ENCODE measurements at places on chromosomes 2 and 18.

DNA sequence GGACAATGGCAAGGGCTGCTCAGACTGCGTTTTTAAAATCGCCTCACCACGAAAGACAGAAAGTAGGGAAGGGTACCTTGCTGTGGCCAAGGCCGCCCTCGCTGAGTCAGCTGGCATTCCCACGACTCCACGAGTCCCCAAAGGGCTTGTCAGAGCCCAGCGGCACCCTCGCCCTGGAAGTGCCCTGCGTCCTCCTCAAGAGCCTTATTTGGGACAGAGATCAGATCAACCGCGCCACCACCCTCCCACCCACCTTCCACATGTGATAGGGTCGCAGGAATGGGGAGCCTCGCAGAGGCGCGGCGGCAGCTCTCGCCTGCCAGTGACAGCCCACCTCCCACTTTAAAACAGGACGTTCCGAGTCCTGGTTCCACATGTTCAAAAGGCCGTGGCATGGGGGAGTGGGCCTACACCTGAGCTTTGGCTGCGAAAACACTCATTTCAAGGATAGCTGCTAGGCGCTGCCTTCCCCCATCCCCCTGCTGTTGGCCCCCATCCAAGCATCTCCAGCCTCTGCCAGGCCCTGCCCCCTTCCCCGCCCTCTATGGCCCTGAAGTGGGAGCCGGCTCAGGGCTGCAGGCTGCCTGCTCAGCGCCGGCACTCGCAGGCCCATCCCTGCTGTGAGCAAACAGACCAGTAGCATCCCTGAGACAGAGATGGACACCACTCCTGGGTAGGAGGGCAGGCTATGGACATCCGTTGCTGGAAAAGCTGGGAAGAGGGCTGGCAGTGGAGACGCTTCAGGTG, 38.1 kb upstream of the ARHGEF4 start:
- DNase-seq: no peak

GRCh38 chr2:140654565-140654964, 1476.3 kb downstream of the LRP1B start:
- DNase-seq: no peak

GRCh38 chr2:239882331-239882732, 142.8 kb downstream of the NDUFA10 start:
- peak; percentile 24 for DNase-seq

DNA sequence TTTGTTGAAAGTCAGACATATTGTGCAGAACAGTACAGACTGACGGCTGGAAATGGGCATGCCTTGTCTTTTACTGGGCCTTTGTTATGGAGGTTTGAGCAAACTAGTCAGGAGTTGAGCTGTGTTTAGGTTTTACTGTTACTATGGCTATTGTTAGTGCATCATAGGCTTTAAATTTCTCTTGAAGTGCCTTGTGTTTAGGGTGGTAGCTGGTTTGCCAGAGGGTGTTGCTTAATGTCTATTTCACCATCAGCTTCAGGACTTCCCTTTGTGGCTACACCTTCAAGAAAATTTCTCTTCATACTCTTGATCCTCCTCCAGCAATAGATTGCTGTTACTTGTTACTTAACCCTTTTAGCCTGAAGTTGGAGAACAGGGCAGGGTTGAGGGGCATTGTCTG, 104.6 kb downstream of the CAPN13 start:
- no peak for DNase-seq
